ENCODE measurements at places on chromosomes 11 and 22.

DNA sequence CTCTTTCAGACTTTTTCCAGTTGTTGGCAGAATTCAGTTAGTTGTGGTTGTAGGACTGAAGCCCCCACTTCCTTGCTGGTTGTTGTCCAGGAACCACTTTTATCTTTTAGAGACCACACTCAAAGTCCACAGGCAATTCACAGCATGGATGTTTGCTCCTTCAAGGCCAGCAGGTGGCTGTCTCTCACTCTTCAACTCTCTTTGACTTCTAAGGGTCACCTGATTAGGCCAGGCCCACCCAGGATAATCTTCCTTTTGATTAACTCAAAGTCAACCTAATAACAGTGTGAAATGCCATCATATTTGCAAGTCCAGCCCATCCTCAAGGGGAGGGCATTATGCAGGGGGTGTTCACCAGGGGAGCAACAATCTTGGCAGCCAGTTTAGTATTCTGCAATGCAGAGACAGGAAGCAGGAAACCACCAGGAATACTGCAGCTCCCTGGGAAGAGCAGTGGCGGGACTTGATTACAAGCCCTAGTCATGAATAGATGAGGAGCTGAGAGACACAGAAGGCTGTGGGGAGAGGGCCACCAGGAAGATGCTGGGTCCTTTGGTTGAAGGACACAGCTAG lies 52.4 kb downstream of the LRRC74B start:
- no peak for DNase-seq

DNA sequence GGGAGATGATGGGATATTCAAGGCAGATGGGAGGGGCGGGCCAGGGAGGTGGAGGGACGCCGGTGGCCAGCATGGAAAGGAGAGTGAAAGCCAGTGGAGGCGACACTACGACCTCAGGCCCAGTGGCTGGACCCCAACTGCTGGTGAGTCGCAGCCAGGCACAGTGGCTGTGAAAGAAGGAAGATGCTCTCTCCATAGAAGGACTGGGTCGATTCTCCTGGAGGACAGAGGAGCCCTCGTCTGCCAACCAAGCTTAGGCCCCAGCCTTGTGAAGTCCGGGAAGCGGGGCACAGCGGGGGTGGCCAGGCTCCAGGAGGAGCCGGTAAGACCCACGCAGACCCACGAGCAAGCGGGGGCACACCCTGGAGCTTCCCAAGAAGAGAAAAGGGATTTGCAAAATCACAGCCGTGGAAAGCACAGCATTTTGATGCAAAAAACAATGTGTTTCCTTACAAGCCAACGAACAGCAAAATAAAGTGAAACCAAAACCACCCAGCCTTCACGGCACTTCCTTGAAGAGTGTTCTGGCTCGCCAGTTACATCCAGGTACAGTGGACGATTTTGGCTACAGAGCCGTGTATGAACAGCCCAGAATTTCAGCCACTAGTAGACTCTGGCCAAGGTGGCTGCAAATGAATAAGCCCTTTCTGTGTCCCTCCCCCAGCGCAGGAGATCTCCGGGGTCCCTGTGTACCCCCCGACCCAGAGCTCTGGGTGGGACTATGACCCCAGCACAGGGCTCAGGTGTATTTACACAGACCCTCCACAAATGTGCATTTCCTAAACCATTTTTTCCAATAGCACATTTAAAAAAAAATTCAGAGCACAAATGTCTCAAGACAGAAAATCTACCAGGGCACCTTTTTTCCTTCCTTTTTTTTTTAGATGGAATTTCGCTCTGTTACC lies 96.9 kb downstream of the TRMU start:
- DNase-seq, result no peak

DNA sequence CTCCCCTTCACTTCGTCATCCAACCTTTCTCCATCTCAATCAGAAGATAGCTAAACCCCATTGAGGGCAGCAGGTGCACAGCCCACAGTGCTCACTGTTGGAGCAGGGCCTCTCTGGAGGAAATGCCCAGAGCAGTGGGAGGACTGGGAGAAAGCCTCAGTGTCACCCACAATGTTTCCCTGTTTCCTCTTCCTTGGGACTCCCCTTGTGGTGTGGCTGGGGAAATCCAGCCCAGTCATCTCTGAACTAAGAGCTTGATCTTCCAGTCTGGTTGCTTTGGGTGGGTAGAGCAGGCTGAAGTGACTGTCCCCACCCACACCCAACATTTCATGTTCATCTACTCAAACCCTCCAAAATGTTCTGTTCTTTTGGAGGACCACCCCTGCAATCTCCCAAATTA lies 29.8 kb upstream of the EED start:
- DNase-seq, result no peak

- DNase-seq, result no peak
Measured at GRCh38 chr22:50035976-50036724, 21.9 kb downstream of the TTLL8 start.

- no peak for DNase-seq
Measured at GRCh38 chr11:115418626-115419025, 85.6 kb downstream of the CADM1 start.

- DNase-seq, result no peak
Measured at GRCh38 chr11:40095446-40095845, 1364.0 kb downstream of the LRRC4C start.

DNA sequence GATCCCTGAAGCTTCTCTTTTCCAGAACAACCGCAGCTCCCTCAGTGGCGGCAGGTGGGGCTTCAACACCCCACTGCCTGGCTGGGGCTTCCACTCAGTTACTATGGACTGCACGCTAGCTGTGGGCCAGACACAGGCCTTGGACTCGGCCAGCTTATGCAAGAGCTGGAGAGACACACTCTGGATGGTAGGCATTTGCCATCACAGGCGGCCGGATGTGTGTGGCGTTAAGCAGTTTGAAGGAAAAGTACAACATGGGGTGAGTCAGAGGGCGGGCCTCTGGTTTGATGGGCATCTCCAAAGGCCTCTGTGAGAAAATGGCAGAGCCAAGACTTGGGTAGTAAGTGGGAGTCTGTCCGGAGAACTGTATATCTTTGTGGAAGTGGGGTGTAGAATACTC lies 17.6 kb downstream of the KCNJ4 start:
- DNase-seq, result no peak

DNA sequence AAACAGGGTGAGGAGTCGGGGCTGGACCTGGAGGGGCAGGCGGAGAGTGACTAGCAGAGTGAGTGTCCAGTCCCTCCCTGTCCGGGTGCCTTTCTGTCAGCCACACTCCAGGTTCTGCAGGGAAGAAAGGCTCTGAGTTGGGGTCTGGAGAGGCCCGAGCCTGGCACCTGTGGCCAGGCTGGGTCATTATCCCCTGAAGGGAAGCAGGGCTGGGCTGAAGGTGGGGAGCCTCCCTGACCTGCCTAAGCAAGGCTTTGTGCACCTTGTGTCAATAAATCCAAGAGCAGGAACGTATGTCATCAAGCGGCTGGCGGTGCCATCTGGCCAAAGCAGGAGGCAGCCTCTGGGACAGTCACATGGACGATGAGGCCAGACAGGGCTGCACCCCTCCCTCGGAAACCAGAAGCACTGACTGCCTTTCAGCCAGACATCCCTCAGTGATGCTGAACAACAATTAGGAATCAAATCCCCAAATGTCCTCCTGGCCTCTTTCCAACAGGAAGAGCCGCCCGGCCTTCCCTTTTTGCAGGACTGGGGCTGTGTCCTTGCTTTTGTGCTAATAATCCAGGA lies 73.9 kb upstream of the FGF3 start:
- no peak for DNase-seq

DNA sequence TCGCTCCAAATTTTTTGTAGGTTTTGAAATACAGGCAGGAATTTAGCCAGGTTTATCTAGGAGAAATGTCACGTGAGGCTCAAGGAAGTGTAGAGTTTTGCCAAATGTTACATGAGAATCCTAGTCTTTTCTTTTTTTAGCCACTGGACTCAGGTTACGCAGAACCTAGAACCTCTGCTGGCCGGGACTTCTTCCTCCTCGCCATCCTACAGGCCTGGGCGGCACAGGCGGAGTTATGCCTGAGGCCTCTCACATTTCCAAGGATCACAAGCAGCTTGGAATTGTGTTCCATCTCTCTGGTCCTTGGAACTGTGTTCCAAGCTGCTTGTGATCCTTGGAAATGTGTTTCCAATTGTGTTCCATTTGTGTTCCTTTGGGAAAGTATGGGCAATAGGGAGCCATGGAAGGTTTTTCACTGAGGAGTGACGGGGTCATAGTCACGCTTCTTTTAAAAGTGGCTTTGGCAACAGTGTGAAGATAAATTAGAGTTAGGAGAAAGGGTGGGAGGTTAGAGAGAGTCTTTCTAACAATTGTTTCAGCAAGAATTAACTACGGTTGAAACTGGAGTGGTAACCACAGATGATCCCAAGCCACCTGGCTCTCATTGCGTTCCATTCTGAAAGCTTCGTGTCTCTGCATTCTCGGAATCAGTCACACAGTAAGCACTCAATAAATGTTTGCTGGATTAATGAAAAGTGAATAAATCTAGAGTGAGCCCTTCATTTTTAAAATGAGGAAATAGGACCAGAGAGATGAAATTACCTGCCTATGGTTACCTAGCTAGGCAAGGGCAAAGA lies 12.5 kb upstream of the POU2AF1 start:
- DNase-seq, result no peak

GRCh38 chr22:43824724-43825420 lies 12.8 kb upstream of the EFCAB6 start:
- no peak for DNase-seq

- DNase-seq, result no peak
Measured at GRCh38 chr11:120383518-120384155, 47.4 kb downstream of the ARHGEF12 start.

DNA sequence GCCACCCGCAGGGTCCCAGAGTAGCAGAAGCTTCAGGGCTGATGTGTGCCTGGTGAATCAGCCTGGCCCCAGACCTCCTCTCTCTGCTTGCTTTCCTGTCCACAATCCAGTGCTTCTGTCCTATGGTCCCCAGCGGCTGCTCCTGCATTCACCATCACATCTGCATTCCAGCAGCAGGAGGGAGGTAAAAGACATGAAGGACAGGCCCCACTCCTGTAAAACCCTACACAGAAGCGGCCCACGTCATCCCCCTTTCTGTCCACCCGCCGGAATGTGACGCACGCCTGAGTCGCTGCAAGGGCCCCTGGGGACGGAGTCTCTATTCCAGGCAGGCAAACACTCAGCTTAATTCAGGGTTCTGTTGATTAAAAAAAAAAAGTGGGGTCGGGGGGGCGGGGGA lies 58.3 kb downstream of the CDKN1C start:
- no peak for DNase-seq

- no peak for DNase-seq
Measured at GRCh38 chr22:26748845-26749244, 91.5 kb downstream of the MIAT start.

DNA sequence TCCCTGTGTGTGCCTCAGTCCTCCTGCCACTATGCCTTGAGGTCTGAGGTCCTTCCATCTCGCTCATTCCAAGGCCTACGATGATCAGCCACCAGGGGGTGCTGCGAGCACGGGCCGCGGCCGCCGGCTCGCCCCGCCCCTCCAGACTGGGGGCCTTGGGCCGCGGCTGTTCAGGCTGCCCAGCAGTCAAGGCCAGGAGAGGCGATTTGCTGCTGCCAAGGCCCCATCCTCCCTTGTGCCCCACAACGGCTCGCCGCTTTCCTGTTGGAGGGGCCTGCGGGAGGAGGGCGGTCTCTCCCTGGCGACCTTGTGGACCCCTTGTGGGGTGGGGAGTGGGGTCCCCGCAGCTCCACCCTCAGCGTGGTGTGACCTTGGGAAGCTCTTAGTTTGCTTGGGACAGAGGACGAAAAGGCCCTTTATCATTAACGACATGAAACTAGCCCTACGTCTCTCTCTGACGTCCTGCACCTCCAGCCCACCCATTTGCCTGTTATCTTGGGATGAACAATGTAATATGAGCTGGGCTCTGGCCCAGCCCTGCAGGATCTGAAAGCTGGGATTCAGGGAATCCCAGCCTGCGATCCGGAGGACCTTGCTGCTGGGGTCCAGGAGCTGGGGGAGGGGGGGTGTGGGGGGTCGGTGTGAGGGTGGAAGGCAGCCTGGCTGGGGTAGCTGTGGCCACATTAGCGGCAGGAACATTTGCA lies 5.3 kb upstream of the GALR3 start:
- peak; percentile 93 for DNase-seq

- no peak for DNase-seq
Measured at GRCh38 chr22:38136607-38137006, 26.1 kb upstream of the BAIAP2L2 start.

DNA sequence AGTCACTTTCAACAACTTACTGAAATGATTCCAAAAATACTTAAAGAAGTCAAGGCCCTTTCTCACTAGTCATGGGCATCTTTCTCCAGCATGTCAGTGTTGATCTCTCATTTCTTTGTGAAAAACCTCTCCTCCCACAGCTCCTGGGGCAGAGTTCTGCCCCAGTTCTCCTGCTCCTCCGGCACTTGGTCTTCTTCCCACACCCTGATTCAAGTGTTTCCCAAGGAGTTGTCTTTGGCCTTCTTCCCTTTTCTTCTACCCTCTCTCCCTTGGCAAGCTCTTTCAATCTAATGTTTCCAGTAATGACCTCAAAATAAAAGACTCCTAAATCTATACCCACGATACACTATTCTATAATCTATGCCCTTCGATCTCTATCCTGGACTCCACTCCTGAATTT lies 42.1 kb upstream of the CCDC34 start:
- no peak for DNase-seq

DNA sequence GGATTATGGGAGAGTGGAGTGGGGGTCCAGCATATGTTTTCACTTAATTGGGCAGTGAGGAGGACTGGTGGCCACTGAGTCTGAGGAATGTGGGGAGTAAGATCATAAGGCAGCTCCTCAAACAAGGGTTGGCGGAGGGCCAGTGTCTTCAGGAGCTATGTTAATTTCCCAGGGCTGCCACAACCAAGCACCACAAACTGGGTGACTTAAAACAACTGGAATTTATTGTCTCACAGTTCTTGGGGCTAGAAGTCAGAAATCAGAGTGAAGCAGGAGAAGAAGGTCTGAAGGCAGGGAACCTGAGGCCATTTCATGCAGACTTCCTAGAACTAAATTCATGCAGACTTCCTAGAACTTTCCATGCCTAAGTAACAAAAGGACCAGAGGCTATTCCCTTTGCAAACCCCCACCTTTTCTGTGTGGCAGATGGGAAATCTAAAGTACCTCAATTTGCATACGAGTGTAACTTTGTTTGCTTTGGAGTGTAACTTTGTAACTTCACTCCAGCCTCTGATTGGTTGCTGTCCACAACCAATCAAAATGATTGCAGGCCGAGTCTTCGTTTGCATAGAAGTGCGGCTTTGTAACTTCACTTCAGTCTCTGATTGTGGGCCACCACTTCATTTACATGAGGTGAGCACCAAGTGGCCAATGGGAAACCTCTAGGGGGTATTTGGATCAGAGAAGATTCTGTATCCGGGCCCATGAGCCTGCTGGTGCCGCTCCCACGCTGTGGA lies 50.5 kb upstream of the ZBED5 start:
- no peak for DNase-seq

GRCh38 chr22:27093422-27093821 lies 436.0 kb downstream of the MIAT start:
- DNase-seq, result no peak
